ENCODE measurements at places on chromosomes 2 and 18.

GRCh38 chr2:209788925-209789324 is 17.3 kb downstream of the UNC80 start:
- DNase-seq, result no peak

DNA sequence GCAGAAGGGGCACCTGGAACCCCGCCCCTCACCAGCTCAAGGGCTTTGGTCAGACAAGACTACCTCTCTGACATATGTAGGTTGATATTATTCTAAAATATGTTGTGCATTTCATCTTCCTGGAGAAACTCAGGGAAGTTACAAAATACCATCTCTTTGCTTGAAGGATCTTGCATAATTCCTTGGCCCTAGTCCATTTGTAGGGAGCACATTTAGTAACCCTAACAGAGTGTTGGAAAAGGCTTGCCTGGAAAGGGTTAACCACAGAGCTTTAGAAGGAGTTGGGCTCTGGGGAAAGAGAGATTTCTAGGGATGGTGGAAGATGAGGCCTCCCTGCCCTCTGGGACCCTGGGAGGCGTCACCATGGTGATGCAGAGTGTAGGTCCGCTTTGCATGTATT is 143.0 kb upstream of the SLC1A4 start:
- no peak for DNase-seq

DNA sequence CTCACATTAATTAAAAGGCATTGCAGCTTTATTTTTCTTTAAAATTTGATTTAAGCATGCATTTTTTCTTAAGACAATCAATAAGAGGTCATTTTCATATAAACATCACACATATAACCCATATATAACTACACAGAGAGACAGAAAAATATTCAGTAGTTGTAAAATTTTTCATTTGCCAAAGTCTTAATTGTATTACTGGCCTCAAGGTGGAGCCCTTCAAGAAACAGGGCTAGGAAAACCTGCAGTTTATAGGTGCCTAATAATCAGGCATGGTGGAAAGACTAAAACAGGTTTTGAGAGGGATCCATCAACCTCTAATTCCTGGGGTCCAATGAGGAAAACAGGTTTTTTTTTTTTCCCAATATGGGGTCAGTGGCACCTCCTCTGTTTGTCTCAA is 71.3 kb upstream of the ZNF804A start:
- DNase-seq, result no peak

- no peak for DNase-seq
Observed at GRCh38 chr2:216693414-216694080, 1.8 kb downstream of the IGFBP5 start.

- no peak for DNase-seq
Observed at GRCh38 chr2:140804700-140805260, 1326.0 kb downstream of the LRP1B start.

DNA sequence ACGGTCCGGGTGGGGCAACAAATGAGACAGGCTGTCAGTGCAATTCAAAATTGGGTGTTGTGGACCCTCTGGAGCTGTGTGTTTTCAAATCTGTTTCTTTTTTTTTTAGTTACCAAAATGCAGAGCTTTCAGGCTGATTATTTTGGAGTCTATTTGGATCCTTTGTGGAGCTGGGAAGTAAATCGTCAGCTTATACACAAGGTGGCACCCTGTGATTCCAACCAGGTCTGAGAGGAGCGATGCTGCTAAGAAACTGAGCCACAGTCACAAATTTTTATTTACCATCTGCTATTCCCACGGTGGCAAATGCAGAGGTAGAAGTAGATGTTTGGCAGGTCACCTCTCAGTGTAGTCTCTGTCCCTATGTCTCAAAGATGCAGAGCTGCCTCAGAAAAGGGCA is 3.8 kb upstream of the EPC2 start:
- no peak for DNase-seq

- DNase-seq, result no peak
Observed at GRCh38 chr2:148935791-148936190, 60.8 kb downstream of the KIF5C start.

GRCh38 chr2:225670111-225670974 is 270.8 kb downstream of the NYAP2 start:
- DNase-seq, result no peak

- DNase-seq, result no peak
Observed at GRCh38 chr2:11482473-11483035, 16.6 kb upstream of the E2F6 start.

DNA sequence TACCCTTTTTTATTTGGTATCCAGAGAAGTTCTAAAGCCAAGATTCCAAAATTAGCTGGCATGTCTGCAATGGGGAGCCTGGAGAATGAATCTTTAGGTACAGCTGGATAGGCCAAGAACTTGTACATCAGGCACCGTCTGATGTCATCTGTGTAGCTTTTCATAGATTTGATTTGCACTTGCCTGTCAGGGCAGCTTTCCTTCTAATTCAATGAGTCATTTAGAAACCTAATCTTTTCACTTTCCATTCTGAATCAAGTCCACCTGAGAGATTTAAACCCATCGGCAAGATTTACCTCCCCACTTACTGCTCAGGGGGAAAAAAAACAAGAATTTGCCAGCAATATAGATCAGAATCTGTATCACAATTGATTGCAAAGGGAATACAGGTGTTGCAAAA is 60.9 kb upstream of the ACAA2 start:
- DNase-seq, result no peak

DNA sequence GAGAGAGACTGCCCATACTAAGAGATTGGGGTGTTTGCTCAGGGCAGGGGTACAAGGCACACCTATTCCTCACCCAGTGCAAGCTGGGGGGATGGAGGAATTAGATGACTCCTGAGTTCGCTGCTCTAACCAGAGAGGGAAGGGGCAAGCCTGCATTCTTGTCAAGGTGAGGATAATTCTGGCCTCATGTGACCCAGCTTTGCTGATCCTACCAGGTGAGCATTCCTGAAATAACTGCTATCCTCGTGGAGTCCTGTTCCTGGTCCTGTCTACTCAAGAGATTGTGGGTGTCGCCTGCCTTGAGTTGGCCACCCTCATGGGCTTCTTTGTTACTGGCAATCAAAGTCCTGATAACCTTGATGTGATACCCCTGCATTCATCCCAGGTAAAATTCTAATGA is 206.0 kb downstream of the SPP2 start:
- DNase-seq, result no peak

DNA sequence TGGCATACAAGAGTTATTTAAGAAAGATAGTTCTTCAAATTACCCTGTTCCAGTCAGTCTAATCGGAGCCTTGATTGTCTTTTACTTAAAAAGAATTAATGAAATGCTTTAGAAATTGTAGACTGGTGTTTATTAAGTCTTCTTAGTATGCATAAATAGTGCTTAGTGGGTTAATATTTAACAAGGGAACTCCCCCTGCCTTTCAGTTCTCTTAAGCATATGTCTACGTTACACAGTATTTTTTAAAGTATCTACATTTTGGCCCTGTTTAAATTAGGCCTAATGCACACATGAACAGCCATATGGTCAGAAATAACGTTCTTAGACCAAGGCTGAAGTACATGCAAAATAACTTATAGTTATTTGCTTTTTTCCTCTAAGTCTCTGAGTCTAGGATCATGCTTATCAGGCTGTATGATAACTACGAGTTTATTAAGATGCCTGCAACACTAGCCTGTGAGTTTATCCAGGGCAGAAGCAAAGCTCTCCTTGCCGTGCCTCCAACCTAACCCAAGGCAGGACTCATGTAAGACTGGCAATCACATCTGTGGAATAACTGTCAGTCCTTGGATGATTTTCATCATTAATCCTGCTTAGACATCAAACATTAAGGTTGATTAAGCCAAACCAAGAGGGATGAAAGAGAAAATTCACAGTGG is 6.7 kb downstream of the BCL2 start:
- DNase-seq, result no peak

DNA sequence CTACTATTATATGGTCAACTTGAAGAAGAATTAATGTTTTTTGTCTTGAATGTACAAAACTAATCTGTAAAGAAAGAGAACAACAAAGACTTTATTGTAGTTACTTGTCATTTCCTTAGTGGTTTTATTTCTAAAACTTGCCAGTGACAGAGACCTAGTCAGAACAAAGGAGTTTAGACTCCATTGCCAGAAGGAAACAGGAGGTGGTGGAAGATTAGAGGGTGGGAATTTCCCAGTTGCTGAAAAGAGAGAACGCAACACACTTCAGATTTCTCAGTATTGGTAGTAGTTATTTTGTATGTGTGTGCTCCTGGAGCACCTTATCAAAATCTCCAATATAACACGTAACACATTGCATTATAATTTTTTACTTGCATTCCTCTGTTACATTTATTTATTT is 81.4 kb downstream of the CDCA7 start:
- no peak for DNase-seq

GRCh38 chr2:110994250-110994961 is 126.3 kb upstream of the BCL2L11 start:
- no peak for DNase-seq

DNA sequence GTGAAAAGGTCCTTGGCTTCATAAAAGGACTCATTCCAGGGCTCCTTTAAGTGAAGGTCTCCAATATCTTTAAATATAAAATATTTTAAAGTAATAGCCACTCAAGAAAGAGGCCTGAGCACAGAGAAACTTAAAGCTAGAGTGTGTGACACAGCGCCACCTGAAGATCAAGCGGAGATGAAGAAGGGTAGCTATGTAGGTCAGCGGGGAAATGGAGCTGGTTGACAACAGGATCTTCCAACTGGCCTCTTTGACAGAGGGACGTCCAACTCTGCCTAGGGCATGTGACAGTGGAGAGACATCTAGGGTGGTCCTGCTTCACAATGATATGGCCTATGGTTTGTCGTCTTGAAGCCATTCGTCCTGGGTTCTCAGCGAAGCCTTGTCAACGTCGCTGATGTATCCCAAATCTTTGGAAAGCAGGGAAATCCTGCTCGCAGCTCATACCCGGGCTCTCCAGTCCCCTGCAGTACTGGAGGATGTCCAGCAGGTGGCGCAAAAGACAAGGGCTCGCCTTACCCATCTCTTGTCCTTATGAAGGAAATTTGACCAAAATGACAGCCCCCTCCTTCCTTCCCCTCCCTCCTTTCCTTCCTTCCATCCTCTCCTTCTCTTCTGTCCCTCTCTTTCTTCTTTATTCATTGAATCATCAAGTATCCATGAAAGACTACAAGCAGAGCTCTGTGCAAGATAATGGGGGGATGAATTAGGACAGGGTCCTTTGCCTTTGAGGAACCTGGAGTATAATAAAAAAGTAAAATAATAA is 59.6 kb downstream of the LONRF2 start:
- DNase-seq, result peak; percentile 61

DNA sequence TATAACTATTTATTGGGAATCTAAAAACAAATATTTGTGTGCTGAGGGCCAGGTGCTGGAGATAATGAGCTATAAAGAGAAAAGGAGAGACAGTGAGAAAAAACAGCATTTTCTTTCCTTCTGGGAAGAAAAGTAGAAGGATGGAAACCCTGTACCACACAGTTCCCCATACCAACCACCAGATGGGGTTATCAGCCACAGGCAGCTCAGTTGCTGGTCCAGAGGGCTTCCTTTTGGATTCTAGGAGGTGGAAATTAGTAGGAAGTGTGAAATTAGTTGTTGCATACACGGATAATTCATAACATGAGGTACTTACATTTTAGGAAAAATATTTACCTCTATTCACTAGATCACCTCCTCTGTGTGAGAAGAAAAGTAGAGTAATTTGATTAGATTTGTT is 237.0 kb upstream of the FOSL2 start:
- no peak for DNase-seq

DNA sequence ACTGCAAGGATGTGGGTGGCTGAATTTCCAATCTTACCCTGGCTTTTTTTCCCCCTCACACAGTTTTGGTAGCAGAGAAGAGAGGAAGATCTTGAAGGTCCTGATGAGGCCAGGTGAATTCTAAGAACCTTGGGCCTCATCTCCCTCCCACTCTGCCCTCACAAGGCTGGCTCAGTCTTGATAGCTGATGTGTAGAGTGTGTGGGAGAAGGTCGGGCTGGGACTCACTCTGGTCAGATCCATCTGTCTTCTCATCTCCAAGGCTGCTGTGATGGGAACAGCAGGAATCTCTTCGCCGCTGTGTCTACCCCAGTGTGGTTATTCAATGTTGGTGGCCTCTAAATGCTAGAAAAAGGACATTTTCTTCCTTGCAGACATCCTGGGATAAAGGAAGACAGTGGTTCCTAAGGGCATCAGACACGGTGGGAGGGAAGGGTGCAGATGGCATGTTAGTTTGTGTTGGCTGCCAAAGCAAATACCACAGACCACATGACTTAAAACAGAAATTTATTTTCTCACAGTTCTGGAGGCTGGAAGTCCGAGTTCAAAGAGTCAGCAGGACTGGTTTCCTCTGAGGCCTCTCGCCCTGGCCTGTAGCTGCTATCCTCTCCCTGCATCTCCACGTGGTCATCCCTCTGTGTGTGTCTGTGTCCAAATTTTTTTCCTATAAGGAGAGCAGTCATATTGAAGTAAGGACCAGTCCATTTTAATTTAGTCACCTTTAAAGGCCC is 37.6 kb upstream of the MGAT4A start:
- DNase-seq, result no peak

- peak; percentile 59 for DNase-seq
Observed at GRCh38 chr2:219230059-219230540, 494 bp downstream of the ANKZF1 start.

DNA sequence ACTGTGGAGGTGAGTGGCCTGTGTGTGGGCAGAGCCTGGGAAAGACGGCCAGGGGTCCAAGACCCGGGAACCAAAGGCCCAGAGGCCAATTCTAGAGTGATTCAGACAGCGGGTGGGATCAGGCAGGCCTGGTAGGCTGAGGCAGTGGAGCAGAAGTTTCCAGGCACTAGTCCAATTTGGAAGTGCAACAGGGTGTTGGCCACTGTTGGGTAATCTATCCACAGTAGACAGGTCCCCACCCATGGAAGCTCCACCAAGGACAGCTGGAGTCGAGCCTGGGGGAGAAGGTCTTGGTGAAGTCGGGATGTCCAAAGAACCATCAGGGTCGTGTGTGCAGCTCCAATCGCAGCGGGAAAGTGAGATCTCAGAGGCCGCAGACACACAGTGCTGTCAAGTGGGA is 125.8 kb upstream of the COPS8 start:
- DNase-seq, result no peak

- no peak for DNase-seq
Observed at GRCh38 chr2:106174056-106174455, 20.0 kb downstream of the UXS1 start.

DNA sequence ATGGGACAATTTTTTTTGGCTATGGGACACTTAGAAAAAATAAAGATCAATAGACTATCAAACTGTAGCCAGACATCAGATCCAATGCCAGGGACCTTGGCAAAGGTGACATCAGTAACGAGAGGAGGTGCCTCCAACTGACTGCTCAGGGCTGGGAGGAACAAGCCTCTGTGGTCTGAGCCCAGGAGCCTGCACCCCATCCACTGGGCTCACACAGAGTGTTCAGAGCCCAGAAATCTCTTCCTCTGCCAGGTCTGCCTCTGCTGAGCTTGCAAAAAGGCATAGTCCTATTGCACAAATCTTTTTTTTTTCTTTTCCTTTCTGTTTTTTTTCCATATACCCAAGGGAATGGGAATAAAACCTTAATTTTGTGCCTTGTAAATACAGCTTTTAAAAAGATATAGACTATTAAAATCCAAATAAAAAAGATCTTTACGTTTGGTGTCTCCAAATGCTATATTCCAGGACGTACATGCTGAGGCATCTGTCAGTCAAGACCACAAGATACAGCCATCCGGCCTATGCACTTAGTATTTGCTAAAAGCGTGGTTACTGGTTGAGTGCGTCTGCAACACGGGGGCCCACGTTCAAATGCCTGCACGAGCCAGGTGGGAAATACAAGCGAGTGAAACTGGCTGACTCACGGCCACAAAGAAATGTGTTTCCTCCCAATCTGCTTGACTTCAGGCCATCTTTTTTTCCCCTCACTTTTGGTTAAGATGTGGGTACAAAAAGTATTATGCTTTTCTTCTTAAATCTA is 7.8 kb upstream of the ARHGAP25 start:
- DNase-seq, result peak; percentile 69

- DNase-seq, result no peak
Observed at GRCh38 chr2:216142540-216142939, 33.4 kb downstream of the XRCC5 start.

- no peak for DNase-seq
Observed at GRCh38 chr2:177733-178132, 86.1 kb downstream of the SH3YL1 start.

Data from activated naive CD8-positive, alpha-beta T cell treated with anti-CD3 and anti-CD28 coated beads, Interleukin-2, amount 10 ng/mL, durations not matched to agents 7 days and 5 days (primary cell).